ENCODE measurements at places on chromosomes 1 and 21.

GRCh38 chr1:236808564-236809130, 13.6 kb downstream of the MTR start:
- DNase-seq, result no peak

DNA sequence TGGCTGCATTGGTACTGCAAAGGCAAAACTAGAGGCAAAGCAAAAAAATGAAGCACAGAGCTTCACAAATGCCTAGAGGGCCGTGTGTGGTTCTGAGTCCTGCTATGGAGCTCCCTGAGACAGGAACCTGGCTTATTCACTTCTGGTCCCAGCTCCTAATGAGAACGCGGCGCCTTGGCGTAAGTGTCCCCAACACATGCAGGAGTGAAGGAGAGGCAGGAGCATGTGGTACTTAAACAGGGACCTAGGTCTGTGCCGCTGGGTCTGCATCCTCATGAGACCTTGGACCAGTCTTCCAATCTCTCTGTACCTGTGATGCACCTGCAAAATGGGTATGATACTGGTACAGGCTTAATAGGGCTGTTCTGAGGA, 14.4 kb upstream of the SLC2A7 start:
- no peak for DNase-seq

GRCh38 chr1:187645651-187646050, 816.9 kb downstream of the PLA2G4A start:
- DNase-seq, result no peak

DNA sequence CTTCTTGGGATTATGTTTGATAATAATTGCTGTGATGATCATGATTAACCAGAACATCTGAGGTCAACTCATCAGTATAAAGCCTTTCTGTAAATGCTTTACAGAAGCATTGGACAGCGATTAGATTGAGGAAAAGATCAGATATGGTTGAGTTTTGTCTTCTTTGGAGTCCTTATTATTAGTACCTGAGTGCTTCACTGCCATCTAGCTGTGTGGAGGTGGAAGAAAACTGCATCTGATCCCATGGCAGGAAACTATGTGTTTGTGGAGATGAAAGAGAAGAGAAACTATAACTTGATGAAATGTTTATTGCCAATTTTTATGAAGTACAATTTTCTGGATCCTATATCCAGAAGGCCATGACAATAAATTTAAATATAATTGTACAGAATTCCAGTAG, 11.4 kb downstream of the FLG2 start:
- DNase-seq, result no peak

DNA sequence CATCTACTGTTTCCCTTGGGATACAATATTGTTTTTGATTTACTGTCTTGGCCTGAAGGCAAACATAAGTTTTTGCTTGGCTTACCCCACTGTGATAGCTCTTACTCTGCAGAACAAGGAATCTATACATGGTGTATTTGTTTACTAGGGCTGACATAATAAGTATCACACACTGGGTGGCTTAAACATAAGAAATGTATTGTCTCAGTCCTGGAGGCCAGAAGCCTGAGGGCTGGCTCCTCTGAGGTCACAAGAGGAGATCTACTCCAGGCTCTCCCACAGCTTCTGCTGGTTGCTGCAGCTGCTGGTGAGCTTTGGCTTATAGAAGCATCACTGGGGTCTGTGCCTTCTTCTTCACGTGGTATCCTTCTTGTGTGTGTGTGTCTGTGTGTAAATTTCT, 30.7 kb upstream of the IGSF5 start:
- no peak for DNase-seq

DNA sequence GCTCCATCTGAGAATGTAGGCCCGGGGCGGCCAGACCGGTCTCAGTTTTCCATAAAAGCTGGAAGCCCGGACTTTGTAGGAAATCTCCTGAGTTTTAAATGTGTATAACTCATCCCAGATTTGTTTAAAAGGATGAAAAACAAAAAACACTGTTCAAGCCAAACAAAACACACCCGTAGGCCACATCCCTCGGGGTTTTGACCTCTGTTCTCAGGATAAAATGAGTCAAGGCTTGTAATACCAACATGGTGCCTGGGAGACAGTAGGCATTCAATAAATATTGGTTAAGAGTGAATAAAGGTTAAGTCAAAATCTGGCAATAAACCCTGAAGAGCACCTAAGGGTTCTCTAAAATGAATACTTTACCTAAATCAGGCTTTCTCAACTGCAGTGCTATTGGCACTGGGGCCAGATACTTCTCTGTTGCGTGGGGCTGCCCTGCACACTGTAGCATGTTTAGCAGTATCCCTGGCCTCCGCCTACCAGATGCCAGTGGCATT, 55.0 kb downstream of the KAZN start:
- DNase-seq, result no peak

- no peak for DNase-seq
Observed at GRCh38 chr21:31730712-31731055, 1.2 kb downstream of the SCAF4 start.

DNA sequence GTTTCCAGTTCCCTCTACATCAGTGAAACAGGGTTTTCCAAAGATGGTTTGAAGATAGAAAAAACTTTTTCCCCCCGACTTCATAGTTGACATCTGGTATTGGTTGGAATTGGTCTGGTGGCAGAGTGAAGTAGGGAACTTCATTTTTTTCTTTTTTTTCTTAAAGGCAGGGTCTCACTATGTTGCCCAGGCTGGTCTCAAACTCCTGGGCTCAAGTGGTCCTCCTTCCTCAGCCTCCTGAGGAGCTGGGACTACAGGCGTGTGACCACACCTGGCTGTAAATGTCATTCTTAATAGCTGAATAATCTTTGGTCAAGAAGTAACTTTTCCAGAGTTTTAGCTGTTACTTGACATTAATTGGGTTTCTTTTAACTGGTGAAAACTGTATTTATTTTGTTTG, 21.7 kb downstream of the ZBTB37 start:
- DNase-seq, result no peak

DNA sequence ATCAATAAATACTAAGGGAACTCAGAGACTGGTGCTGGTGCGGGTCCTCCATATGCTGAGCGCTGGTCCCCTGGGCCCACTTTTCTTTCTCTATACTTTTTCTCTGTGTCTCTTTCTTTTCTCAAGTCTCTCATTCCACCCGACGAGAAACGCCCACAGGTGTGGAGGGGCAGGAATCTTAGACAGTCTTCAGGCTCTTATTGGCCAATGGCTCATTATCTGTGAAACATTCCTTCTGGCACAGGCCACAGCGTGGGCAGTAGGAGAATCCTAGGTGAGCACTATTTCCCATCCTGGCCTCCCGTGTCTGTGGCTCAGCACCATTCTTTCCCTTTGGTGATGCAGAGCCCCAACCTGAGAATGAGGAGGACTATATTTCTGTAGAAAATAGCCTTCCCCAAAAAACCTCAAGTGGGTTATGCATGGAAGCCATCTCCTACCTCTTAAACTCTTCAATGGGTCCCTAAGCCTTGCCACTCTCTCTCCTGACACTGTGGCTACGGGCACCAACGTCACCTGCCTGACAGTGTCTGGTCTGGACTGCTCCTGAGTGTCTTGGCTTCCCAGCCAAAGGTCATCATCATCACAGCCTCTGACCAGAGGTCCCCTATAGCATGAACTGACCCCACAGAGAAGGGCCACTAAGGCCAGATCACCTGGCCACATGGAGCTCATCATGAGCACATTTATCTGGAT, 6.2 kb upstream of the SLAMF1 start:
- DNase-seq, result no peak

DNA sequence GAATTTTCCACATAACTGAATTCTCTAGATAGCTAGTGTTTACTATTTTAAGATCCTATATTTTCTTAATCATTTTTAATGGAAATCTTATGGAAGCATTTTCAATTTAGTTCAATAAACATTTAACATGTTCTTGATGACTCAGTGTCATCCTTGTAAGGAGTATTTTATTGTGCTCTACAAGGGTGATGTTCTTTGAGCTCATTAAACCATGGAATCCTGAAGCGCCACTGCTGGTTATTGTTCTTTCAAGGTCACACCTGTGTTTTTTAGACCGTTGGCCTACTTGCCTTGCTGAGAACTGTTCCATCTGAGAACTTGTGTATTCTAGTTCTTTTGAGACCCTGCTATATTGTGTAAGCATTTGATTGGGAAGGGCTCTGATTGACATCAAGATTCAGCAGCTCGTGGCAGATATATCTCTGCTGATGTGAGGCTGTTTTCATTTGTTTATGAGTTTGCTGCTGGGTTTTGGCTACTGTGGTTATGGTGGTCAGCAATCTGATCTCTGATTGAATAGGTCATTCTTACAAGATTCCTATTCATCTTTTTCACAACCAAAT, 132.0 kb downstream of the GIPC2 start:
- no peak for DNase-seq

DNA sequence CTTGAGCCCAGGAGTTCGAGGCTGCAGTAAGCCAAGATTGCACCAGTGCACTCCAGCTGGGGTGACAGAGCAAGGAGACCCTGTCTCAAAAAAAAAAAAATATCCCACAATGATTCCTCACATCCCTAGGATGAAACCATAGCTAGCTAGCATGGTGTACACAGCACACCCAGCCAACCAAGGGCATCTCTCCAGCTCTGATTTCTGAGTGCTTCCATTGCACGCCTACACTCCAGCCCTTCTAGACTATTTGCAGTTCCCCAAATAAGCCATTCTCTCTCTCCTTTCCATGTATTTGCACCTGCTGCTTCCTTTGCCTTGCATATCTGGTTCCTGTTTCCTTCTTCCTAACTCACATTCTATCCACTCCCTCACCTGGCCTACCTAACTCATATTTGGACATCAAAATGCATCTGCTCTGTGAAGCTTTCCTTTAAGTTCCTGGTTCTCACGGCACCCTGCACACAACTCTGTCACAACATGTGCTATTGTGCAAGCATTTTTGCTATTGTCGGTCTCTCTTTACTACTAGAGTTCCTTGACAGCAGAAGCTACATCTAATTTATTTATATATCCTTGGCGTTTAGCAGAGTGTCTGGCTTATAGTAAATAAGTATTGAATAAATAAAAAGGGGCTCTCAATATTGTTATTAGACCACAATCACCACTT, 2.4 kb upstream of the ELAPOR1 start:
- DNase-seq, result no peak

GRCh38 chr1:199747984-199748383, 279.5 kb upstream of the NR5A2 start:
- DNase-seq, result peak; percentile 56

DNA sequence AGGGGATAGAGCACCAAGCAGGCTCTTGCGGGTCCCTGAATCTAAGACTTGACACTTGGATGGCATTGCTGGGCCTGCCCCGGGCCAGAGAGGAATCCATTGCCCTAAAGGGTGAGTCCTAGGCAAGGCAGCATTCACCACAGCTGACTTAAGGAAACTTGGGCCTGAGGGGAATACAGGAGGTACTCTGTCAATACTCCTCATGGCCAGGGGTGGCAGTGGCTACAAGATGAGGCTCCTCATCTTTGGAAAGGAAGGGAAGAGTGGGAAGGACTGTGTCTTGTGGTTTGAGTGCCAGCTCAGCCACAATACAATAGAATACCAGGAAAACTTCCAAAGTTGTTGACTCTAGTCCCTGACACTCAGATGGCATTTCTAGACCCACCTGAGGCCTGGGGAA, 5.1 kb downstream of the KRTAP22-1 start:
- no peak for DNase-seq

DNA sequence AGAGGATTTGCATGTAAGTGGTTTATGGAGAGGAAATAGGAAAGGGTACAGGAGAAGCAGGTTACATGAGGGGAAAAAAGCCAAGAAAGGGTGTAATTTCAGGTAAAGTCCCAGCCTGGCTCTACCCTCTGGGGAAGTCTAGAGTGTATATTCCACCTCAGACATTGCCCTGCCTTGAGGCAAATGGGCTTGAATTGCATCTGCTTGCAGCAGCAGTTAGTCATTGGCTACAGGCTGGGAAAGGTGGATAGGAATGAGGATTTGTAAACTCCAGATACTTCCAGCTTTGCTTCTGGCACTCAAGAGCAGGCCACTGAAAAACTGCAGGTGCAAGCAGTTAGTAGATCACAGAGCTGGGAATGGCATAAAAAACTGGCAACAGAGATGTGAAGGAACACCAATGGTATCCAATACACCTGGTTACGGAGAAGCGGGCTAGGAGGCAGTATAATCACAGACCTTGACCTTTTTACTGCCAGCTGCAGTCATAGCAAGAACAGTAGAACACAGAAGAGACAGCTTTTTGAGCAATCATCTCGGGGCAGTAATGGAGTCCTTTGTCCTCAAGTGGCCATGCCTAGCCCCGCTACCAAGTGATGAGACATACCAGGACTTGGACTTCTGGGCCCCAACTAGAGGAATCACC, 226.9 kb upstream of the NRIP1 start:
- DNase-seq, result no peak

GRCh38 chr1:19599810-19600209, 44.3 kb upstream of the NBL1 start:
- no peak for DNase-seq

DNA sequence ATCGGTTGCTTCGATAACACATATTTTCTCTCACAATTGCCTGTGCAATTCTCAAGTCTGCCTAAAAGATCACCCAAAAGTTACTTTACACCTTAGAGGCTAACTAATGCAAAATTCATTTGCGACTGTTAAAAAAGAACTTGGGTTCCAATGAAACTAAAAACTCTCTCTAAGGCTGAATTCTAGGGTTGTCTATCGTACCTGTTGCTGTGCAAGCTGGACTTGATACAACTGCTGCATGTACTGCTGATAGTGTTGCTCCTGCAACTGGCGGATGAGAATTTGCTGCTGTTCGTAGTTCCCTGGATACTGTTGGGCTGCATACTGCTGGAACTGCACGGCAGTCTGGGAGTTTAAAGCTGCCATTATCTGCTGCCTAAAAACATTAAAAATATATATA, 27.6 kb downstream of the ACBD3 start:
- DNase-seq, result no peak

DNA sequence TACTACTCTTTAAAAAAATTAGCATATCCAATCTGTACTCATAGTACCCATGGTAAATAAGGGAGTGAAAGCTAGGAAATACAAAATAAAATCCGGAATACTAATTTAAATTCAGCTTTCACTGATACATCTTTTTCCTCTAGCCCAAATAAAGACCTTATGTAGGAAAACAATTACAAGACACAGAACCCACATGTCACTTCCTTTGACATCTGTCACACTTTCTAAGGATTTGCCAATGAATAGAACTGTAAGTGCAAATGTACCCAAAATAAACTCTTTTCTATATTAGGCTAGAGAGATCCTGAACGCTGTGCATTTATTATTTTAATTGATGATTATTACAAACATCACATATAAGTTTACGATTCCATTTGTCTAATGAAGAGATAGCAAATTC, 393.0 kb downstream of the LRRIQ3 start:
- DNase-seq, result no peak

Measured in right kidney (tissue), 9 donors.